NCI-H526 (cell line): ENCODE measurements at places on chromosomes 3 and 15.

DNA sequence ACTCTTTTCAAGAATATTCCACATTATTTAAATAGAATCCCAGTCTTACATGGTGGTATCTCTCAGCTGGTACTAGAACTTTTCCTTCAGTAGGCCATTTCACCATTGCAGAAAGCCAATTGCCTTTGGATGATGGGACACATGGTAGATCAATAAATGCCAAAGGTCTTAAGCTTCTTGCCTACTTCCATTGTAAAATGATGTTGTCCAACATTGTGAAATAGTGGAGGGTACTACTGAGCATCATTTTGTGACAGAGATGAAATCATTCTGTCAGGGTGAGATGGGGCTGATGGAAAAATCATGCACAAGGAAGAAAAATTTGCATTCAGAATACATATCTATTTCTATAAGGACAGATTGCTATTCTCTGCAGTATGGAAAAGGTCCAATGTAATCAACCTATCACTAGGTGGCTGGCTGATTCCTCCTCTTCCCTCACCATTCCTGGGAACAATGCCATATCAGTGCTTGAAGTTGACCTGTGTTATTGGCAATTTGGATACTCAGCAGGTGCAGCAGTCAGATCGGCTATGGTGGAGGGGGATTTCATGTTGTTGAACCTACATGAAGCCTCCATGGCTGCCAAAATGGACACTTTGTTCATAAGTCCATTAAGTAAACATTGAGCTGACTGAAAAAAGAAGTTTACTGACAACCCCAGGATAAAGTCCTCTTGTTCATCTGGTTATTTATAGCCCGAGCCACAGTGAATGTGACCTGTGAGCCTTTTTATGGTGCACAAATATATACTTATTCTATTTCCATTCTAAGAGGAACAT lies 596.9 kb upstream of the ARPP21 start:
- DNase-seq, result no peak

DNA sequence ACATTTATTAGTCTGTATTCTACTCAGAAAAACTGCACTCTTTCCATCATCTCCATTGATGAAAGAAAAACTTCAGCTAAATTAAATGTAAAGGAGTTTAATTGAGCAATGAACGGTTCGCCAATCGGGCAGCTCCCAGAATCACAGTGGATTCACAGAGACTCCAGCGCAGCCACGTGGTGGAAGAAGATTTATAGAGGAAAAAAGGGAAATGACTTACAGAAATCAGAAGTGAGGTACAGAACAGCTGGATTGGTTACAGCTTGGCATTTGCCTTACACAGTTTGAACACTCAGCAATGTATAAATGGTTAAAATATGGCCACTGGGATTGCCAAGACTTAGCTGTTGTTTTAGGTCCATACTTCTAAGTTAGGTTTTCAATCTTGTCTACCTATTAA lies 2.8 kb upstream of the SUCLG2 start:
- DNase-seq, result no peak

GRCh38 chr3:5227812-5228211 lies 40.3 kb downstream of the EDEM1 start:
- no peak for DNase-seq

DNA sequence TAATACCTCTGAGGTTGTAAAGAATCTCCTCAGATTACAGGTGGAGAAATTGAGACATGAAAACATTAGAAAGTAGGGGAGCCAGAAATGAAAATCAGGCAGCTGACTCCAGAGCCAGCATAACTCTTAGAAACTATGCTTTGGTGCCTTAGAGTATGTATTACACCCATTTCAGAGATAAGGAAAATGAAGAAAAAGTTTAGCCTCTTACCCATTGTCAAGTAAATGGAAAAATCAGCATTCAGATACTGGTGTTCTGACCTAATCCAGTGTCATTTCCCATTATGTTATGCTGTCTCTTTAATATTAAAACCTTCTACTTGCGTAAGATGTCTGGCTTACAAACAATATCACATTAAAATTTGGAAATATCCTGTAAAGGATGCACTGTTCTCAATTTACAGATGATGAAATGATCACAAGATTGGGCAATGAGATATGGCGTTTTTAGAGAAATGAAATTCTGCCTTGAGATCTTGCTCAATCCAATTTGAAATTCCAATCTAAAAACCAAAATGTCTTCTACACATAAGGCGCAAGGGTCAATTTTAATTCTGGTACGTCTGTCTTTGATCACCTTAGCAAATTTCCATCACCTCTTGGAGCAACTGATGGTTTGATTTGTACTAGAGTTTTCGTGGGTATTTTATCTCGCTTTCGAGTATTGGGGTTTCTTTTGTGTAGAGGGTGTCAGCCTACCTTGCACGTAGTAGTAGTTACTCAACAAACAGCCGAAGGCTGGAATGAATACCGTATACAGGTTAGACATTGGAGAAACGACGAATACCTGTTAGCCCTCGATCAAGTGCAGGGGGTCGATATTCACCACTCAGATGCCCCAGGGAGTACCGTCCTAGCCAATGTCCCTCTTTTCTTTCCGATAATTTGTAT lies 902 bp upstream of the ZCWPW2 start:
- DNase-seq, result no peak

DNA sequence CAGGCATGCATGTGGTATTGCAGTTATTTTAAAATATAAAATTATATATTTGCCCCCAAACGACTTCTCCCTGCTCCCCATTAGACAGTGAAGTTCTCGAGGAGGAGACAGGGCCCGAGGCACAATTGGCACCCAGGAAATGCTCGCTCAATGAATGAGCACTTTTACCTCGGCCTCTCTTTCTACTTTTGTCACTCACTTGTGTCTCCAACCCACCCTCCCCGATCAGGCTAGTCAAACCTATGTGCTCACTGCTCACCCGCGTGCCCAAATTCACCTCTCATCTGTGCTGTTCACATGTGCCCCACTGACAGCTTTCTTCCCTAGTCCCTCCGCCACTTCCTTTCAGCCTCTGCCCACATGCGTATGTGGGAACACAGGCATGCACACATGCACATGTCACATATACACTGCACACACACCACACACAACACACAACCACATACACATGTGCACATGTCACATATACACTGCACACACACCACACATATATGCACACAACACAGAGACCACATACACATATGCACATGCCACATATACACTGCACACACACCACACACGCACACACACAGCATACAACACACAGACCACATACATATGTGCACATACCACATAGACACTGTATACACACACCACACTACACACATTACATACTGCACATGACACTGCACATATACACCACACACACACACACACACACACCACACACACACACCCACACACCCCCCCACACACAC lies 46.3 kb upstream of the DLG1 start:
- DNase-seq, result no peak

DNA sequence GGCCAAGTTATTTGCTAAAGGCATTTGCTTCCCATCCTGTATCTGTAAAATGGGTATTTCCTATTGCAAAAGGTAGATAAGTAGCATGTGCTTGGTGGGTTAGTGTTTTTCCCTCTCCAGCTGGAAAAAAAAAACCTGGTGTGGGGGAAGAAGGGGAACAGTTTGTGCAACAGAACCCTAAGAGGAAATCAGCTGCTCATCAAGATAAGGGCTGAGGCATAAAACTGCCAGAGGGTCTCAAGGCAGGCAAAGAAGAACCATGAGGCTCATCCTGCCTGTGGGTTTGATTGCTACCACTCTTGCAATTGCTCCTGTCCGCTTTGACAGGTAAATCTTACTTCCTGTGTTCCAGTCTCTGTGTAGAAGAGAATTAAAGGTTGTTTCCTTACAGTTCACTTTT lies at the start of gene CPA3:
TSS of gene CPA3 (plus strand) at position 248 of the 400 bp plus-strand sequence. CDS start at position 260, 12 bp downstream.
- no peak for DNase-seq

GRCh38 chr15:50358845-50359244 lies 3.8 kb upstream of the GABPB1 start:
- DNase-seq, result peak; percentile 19

DNA sequence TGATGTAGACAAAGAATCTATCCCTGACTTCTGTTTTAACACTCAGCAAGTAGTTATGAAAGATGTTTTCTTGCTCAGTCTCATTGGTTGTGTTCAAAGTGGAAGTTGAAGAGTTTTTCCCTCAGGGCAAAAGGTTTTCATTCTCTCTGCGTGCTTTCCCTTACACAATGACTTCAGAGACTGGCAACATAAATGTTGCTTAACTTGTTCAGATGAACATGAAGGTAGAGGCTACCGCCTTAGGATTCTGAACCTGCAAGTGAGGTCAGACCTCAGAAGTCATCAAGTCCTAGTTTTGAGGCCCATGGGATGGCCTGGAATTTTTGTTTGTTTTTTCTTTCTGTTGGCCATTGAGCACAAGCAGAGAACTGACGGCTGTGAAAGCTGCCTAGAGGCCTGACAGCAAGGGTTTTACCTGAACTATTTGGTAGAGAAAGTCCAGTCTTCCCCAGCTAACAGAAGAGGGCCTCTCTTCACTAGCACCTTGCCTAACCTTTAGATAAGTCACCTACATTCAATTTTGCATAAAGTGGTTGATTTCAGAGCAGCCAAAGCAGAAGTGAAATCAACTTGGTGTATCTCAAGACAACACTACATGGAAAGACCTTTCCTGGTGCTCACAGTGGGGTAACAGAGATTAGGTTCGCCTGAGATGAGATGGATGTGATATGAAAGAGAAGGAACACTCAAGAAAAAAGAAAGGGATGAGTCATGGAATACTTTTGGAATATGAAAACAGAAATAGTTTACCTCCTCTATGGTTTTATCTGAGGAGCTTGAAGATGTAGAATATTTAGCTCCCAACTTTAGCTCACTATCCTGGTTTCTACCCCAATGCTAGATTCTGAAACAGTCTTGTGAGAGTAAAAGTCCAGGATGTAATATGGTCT lies 53.6 kb upstream of the AP4E1 start:
- DNase-seq, result no peak
